Hypothalamus (tissue), 51 donors: ENCODE measurements at places on chromosomes 3 and 15.

DNA sequence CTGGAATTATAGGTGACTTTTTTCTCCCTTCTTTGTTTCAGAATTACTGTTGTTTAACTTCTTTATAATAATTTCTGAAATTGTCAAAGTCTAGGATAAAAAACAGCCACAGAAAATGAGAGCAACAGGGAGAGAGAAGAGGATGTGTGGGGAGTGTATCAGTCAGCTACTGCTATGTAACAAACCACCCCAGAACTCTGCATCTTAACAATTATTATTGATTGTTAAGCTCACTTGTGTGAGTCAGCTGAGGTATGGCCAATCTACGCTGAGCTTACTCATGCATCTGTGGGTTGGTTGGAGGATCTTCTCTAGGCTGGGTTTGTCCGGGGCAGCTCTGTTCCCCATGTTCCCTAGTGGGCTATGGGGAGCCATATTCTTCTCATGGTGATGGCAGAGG is 43.7 kb upstream of the CDV3 start:
- no peak for DNase-seq

- no peak for DNase-seq
These were observed 49.1 kb downstream of the CCK start for GRCh38 chr3:42216931-42217333.

GRCh38 chr3:43883729-43884396 is 193.1 kb downstream of the ABHD5 start:
- DNase-seq: peak; percentile 8

DNA sequence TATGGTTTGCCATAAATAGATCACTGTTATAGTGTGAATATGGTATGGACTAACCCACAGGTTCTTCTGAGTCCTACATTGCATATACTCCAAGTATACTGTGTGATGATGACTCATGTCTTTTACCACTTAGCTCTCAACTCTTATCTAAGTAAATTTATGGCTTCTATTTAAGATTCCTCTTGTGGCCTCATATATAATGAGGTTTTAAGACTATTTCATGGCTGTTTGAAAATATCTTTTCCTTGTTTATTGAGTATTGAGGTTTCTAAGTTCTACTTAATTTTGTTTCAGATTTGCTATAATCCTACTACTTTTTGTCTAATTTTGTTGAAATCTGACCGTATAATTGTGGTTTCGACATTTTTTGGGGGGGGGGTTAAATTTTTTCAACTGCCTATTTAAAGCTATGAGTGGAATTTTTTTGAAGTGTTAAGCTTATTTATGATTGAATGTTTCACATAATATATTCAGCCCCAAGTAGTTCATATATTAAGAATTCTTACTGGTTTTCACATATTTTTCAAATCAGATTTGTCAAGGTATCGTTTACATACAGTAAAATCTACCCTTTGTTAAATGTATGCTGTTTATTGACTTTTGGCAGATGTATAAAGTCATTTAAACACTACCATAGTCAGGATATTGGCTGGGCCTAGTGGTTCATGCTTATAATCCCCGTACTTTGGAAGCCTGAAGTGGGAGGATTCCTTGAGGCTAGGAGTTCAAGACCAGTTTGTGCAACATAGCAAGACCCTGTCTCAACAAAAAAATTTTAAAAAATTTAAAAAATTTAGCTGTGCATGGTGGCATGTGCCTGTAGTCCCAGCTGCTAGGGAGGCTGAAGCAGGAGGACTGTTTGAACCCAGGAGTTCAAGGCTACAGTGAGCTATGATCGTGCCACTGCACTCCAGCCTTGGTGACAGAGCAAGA is 11.7 kb downstream of the SLC25A36 start:
- no peak for DNase-seq

DNA sequence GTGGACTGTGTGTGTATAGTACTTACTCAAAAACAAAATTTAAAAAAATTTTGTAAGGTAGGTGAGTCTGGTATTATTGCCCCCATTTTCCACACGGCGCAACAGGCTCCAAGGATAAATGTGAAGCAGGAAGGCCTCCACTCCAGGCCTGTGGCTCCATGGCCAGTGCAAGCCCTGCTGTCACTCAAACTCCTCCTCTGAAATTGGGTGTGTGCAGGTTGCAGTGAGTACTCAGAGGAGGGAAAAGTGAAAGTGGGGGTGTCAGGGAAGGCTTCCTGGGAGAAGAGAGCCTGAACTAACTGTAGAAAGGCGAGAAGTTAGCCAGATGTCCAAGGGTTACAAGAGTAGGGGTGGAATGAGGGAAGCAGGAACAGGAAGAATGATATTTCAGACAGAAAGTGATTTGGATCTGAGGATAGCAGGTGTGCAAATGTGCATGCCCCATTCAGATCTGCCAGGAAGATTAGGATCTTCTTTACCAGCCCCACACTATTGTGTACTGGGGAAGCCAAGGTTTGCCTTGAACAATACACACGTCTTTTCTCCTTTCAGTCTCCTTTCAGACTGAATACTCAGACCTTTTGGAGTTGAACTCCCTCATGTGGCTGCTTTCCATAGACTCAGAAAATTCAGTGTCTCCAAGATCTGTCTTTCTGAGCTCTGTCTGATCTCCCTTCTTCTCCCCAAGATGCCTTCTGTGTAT is 48.7 kb upstream of the RYK start:
- DNase-seq: no peak

- DNase-seq: no peak
These were observed 3.8 kb downstream of the BHLHE40 start for GRCh38 chr3:4982773-4983738.

GRCh38 chr3:101635345-101635744 is 41.6 kb downstream of the ZBTB11 start:
- no peak for DNase-seq
